ELR (cell line): ENCODE measurements at places on chromosomes 11 and 22.

DNA sequence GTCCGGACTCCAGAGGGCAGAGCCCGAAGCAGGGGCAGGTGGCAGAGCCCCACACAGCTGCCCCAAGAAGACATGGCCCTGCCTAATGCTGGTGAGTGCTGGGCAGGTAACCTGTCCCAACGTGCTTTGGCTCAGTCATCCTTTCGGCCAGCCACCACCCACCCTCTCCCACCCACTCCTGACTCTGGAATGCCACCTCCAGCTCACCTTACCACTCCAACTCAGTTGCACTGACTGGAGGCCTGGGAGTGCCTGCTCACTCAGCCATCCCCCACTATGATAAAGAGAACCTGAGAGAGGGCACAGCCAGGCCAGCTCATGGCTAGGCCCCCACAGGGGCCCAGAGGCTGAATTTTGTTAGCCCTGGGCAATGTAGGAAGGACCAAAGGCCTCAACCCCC is 53.8 kb upstream of the MPEG1 start:
- DNase-seq = no peak

GRCh38 chr11:9711454-9712307 is 47.8 kb downstream of the SWAP70 start:
- no peak for DNase-seq

DNA sequence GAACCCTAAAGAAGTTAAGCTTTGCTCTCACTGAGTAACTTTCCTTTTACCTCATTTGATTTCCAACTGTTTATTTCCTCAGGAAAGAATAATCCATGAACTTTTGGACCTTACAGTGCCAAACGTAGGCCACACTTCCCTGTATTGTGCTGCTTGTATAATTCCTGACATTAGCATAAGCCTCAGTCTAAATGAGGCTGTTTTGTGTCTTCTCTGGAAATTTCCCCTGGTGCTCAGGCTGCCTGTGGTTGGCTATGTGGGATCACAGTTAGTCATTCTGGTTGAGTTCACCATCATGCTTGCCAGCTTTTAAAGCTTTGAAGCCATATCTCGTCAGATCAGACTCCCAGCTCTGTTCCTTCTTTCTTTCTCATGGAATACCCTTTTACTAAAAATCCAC is 107.0 kb downstream of the FAM76B start:
- DNase-seq = no peak

DNA sequence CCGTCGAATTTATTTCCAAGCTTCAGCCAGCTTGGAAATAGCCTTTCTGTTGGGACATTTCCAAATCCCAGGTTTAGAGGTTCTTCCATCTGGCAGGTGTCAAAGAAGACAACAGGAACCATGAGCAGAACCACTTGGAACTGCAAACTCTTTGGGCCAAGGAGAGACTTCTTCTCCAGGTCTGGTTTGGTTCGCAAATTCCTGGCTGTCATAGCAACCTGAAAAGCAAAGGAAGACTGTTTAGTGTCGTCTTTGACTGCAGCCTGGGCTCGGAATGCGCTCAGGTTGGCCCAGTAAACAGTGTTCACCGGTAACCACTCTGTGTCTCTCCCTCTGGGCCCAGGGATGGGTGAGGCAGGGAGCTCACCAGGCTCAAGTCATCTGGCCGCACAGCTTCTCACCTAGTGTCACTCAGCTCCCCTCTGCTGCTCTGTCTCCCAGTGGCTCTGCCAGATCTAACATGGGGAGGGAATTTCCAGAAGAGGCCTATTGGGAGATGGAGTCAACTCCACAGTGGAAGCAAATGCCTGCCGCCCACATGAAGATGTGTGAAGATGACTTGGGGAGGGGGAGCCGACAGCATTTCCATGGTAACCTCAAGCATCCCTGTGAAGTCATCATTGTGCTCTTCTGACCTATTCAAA is 11.9 kb upstream of the CLMP start:
- DNase-seq = no peak

- DNase-seq = no peak
These were observed 423.7 kb upstream of the ANO5 start for GRCh38 chr11:21769188-21769587.

- no peak for DNase-seq
These were observed 11.6 kb downstream of the PLAAT4 start for GRCh38 chr11:63548178-63548577.

- DNase-seq = peak; percentile 86
These were observed 1190.3 kb upstream of the RAG2 start for GRCh38 chr11:37788141-37788877.

GRCh38 chr11:35419184-35419829 is at the start of gene SLC1A2:
Gene SLC1A2, minus strand, starts transcription at chr11:35419558. Its CDS starts 592 bp downstream, at chr11:35418966.
- DNase-seq = peak; percentile 45

- no peak for DNase-seq
These were observed 790.8 kb downstream of the DLG2 start for GRCh38 chr11:84836371-84836770.

- no peak for DNase-seq
These were observed 53.2 kb downstream of the MN1 start for GRCh38 chr22:27748349-27748748.

- no peak for DNase-seq
These were observed 9.0 kb downstream of the CLPB start for GRCh38 chr11:72425053-72425980.

DNA sequence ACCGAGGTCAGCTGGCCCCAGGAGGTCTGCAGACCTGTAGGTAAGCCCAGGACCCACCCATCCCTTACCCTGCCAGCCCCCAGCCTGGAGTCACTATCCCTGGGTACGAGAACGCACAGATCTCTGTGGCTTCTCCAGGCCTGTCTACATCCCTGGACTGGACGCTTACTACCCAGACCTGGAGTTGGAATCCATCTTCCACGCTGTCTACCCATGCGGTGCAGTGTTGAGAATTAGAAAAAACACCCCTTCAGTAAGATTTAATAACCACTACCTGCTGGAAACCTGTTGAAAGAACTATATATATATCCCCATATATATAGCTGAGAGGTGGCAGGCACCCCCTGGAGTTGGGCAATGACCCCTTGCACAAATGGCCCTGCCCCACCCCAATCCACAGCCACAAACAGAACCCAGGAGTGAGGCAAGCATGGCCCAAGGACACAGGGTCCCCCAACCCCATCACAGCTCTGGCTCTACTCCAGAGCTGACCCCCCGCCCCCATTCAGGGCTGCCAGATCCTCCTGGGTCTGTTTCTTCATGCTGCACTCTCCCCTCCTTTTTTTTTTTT is 17.7 kb upstream of the RGL4 start:
- no peak for DNase-seq

GRCh38 chr22:30196141-30196879 is 50.2 kb downstream of the LIF start:
- peak; percentile 100 for DNase-seq

DNA sequence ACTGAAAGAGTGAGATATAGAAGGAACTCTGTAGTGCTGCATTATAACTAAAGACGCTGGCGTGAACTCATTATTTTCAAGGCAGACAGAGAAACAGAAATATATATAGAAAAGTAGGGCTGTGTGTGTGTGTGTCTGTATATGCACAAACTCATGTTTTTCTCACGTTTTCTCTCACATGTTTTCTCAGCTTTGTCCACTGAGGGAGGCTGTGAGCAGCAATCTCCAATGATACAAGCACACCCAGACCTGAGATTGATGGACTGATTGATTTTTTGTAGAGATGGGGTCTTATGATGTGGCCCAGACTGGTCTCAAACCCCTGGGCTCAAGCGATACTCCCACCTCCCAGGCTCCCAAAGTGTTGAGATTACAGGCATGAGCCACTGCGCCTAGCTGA is 122.5 kb downstream of the SERGEF start:
- no peak for DNase-seq

DNA sequence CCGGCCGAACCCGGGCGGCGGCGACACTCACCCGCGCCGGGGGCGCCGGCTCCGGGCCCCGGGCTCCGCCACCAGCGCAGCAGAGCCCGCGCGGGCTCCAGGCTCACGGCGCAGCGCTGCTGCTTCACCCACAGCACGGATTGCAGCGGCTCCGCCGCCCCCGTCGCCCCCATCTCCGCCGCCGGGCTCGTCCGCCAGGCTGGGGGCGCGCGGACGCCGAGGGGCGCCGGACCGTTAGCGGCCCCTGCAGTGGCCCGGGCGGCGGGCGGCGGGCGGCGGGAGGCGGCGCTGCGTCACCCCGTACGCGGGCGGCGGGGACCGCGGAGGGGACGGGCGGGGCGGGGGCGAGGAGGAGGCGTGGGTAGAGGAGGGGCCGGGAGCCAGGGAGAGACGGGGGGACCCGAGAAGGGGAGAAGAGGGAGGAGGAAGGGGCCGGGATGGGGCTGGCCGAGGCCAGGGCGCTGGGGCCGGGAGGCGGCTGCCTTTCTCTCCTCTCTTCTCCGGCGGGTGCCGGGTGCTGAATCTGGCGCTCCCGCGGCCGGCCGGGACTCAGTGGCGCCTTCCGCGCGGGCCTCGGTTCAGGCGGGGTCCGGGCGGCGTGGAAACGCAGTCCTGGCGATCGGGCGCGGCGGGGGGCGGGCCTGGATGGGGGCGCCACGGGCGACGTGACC is at the start of gene CERK:
CERK (minus strand) TSS at position 277 of the 671 bp plus-strand sequence; CDS start at position 173, 104 bp downstream.
- DNase-seq = peak; percentile 73

- peak; percentile 33 for DNase-seq
These were observed 553.6 kb downstream of the NTM start for GRCh38 chr11:131924001-131924400.
